Epithelial cell of umbilical artery (primary cell): ENCODE measurements at places on chromosomes 3 and 15. TPM values are rescaled to one million over a fixed set of nuclear protein-coding genes. Genes with fewer than 3 reads are reported as not detected.

EPHA3 gene
- 0.15 TPM in 1 of 2 replicates, not detected in the other for total RNA-seq

NUP210 gene
- 2.9 and 34.3 TPM in 2 replicates for total RNA-seq

CHRM5 gene
- total RNA-seq: not detected in 2 replicates

GPR156 gene
- under 0.01 TPM in 2 replicates for total RNA-seq

FAM43A gene
- total RNA-seq: 170 and 232 TPM in 2 replicates

SAMD7 gene
- not detected in 2 replicates for total RNA-seq

A4GNT gene
- total RNA-seq: not detected in 2 replicates

UTS2B gene
- under 0.01 and 0.46 TPM in 2 replicates for total RNA-seq

ISLR gene
- total RNA-seq: under 0.01 and 0.30 TPM in 2 replicates
